ENCODE measurements at places on chromosomes 2 and 18.

GRCh38 chr2:37794717-37795116 is 123.3 kb upstream of the CDC42EP3 start:
- no peak for DNase-seq

- no peak for DNase-seq
Observed at GRCh38 chr18:79850731-79851130, 53.0 kb downstream of the KCNG2 start.

DNA sequence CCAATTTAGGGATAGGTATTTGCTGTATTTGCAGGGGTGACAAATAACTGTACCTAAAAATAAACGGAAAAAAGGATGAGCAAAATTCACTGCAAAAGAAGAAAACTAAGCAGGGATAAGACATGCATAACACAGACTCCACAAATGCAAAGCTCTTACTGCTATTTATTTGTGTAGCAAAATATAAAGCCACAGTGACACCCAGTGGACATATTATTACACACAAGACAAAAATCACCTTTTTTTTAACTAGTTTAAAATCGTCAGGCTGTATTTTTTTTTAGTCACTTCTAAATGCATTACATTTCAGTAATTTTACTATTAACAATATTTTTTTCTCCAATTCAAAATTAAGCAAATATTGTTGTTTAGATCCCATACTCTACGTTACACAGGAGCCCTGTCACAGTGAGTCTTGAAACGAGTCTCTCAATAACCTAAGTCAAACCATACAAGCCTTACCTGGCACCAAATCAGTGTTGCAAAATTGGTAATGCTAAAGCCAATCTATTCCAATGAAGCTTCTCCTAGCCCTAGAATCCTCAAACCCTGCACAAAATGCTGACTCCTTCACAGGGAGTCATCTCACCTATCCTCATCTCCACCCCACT is 23.7 kb downstream of the METTL4 start:
- no peak for DNase-seq

DNA sequence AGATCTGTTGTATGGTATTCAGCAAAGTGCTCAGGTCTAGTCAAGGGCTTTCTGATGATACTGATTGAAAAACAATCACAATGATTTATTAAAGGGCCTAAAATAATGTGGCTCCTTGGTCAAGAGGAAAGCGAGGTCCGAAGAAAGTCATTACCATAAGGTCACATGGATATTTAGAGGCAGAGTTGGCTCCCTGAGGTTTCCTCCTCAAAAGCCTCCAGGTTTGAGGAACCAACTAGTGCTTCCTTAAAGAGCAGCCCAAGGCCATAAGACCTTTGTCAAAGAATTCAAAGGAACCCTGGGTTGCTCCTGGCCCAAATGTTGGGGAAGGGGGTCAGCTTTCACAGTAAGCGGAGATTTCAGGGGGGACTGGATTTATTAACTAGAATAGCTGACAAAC is 280.7 kb upstream of the ATP5MC3 start:
- DNase-seq: no peak

DNA sequence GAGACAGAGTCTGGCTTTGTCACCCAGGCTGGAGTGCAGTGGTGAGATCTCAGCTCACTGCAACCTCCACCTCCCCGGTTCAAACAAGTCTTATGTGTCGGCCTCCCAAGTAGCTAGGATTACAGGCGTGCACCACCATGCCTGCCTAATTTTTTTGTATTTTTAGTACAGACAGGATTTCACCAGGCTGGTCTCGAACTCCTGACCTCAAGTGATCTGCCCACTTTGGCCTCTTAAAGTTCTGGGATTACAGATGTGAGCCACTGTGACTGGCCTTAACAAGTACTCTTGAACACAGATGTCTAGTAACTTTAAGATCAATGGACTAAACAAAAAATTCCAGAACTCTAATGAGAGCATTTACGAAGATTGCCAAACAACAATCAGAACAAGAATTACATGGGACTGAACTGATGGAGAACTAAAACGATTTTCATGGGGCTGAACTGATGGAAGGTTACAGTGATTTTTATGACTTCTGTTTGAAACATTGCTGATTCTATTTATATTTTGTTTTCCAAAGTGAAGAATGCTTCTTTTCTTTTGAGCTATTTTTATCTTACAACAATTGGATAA is 46.5 kb upstream of the ST3GAL5 start:
- DNase-seq: no peak

DNA sequence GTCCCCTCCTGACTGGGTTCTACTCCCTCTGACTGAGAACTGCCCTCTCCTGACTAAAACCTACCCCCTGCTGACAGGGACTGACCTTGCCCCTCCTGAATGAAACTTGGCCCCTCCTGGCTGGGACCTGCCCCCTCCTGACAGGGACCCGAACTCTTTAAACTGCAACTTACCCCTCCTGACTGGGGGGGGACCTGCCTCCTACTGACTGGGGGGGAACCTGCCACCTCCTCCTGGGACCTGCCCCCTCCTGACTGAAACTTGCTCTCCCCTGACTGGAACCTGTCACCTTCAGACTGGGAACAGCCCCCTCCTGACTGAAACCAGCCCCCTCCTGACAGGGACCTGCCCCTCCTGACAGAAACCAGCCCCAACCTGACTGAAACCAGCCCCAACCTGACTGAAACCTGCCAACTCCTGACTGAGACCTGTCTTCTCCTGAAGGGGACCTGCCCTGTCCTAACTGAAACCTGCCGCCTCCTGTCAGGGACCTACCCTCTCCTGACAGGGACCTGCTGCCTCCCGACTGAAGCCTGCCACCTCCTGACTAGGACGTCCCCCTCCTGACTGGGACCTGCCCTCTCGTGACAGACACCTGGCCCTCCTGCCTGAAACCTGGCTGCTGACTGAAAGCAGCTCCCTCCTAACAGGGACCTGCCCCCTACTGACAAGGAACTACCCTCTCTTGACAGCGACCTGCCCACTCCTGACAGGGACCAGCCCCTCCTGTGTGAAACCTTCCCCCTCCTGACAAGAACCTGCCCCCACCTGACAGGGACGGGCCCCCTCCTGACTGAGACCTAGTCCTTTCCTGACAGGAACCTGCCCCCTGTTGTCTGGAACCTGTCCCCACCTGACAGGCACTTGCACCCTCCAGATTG is 87.1 kb downstream of the PXDN start:
- DNase-seq: no peak

DNA sequence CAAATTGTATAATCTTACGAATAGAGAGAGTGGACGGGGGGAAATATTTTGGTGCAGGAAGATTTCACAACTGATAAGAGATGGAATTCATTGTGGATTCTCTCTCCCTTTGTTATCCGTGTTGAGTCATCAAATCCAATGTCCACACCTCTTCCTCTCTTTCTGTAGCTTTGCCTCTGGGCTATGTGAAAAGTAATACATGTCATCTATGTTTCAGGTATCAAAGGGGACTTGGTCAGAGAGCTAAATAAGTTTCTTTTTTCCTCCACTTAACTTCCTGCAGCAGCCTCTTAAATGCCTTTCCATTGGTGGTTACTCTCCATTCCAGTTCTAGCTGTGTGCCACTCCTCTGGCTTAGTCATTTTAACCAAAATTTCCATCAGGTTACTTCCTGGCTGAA is 169.3 kb upstream of the NXPH2 start:
- no peak for DNase-seq

- DNase-seq: no peak
Observed at GRCh38 chr2:6973895-6974545, 56.8 kb downstream of the RNF144A start.

- DNase-seq: no peak
Observed at GRCh38 chr2:164386231-164386630, 235.1 kb downstream of the GRB14 start.

GRCh38 chr2:237691029-237691907 is 63.9 kb downstream of the LRRFIP1 start:
- peak; percentile 55 for DNase-seq

- DNase-seq: peak; percentile 93
Observed at GRCh38 chr18:3451183-3451988, 1.4 kb downstream of the TGIF1 start.

- no peak for DNase-seq
Observed at GRCh38 chr2:218329027-218329825, 27.4 kb upstream of the CATIP start.

DNA sequence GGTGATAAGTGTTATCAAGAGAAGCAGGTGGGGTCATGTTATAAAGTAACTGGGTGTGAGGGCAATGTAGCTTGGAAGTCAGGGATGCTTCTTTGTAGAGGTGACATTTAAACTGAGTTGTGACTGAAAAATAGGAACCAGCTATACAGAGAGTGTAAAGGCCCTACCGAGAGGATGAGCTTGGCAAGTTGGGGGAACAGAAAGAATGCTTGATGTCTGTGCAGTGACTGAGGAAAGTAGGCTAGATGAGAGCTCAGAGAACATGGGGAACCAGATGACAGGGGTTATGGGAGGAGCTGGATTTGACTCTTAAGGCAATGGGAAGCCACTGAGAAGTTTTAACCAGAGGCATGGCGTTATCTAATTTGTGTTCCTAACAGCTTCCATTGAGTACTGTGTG is 115.3 kb downstream of the DOCK10 start:
- no peak for DNase-seq

GRCh38 chr18:8036551-8036950 is 469.4 kb downstream of the PTPRM start:
- no peak for DNase-seq

DNA sequence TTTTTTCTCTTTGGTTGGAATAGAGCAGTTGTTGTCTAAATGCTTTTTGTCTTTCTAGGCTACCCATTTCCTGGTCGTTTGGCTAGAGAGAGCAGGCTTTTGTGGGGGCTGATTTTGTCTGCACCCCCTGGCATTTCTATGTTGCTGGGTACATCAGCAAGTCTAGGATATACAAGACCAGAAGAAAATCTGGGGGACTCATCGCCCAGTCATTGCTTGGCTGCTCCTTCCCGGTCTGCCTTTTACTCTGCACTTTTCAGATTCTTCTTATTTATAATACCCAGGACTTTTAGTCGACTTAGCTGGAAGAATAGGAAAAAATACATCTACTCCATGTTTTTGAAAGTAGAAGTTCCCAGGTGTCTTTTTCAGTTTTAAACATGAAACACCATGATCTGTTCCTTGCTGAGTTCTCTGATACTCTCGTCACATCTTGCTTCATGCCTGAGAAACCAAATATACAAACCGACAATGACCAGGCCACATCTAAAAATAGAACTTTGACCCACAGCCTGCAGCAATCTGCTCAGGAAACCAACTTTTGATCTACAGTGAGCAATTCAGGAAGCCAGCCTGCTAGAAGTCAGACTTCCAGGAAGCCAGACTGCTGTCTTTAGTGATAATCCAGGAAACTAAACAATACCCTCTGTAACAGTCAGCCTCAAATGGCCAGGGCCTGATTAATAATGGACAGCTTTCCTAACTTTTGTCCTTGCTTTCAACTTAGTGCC is 163.8 kb upstream of the MEX3C start:
- DNase-seq: no peak

DNA sequence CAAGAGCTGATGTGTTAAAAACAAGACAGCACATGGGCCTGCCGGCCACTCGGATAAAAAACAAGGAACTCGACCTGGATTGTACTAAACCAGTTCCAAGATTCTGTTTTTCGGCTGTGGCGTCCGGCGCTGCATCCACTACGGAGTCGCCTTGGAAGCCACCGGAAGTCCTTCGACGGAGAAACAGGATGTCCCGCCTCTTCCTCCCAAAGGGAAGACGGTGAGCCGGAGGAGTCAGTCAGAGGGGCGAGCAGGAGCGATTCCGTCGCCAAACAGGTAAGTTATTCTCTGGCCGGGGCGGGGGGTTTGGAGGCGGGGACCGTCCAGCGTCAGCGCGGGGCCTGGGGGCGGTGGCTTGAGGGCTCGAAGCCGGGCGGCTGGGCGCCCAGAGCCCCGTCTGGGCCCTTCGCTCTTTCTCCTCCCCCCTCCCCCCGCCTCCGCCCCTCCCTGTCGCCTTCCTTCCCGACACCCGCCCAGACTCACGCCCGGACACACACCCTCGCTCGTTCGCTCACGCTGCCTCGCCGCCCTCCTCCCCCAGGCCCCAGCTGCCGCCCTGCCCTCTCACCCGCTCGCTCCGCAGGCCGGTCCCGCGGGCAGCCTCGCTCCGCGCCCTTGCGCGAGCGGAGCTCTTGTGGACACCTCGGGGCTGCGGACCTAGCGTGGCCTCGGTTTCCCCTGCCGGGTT is at the start of gene ZNF407:
TSS of gene ZNF407 (plus strand) at position 209 of the 688 bp plus-strand sequence. CDS start 33,150 bp downstream, outside the sequence.
- DNase-seq: peak; percentile 91

- DNase-seq: no peak
Observed at GRCh38 chr2:137828624-137829023, 135.6 kb upstream of the HNMT start.

DNA sequence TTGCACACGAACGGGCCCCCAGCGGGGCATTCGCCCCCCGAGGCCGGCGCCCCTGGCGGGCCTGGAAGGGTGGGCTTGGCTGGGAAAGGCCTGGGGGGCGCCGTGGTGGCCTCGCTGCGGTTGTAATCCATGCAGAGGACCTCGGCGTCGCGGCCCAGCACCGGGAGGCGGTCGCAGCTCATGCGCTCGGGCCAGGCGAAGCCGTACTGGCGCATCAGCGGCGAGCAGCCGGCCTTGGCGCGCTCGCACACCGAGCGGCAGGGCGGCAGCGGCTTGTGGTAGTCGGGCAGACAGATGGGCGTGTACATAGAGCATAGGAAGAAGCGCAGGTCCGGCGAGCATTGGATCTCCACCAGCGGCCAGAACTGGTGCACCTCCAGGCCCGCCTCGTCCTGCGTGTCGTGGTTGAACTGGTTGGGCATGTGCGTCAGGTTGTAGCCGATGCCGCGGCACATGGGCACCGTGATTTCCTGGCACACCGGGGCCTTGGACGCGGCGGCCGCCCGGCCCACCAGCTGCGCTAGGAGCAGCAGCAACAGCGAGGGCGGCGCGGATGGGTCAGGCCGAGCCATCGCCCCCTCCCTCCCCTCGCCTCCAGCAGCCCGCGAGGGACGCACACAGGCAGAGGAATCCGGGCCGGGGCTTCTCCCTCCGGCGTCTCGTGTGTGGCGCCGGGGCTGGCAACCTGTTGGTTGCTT is 1.4 kb downstream of the FZD5 start:
- DNase-seq: peak; percentile 44

DNA sequence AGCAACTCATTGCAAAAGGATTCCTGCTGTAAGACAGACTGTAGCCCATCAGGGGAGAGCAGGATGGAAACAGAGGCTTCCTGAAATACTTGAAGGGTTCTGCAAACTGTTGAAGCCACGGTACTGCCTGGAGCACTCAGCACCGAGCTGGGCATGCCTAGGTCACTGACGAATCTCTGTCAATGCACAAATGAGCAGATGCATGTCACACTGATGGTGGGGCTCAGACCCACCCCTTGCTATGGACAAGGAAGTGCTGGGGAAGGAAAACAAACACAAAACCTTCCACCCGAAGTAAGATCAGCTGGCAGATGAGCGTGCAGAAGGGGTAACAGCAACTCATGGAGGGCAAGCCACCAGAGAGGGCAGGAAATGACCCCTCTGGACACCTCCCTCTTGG is 136.7 kb downstream of the BCL2 start:
- no peak for DNase-seq

- peak; percentile 27 for DNase-seq
Observed at GRCh38 chr2:10091182-10091888, 11.1 kb upstream of the CYS1 start.

- no peak for DNase-seq
Observed at GRCh38 chr2:96821113-96821675, 5.1 kb downstream of the CNNM3 start.

DNA sequence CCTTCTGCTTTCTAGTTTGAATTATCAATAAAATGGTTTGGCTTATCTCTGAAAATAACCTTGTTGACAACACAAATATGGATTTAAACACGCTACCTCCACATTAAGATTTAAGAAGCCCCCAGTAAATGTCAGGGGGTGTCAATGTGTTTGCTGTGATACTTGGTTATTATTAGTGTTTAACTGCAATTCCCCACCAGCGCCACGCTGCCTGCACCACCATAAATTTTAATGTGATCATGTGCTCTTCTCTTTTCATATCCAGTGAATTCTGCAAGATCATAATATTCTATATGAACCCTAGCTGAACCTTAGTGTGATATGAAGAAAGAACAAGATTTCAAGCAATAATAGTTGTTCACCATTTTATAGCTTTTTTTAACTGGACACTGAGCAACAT is 330.7 kb downstream of the AGPS start:
- no peak for DNase-seq

All from activated CD4-positive, alpha-beta memory T cell treated with anti-CD3 and anti-CD28 coated beads for 36 hours (primary cell).